ENCODE measurements at places on chromosomes 2 and 18. TPM values are rescaled to one million over a fixed set of nuclear protein-coding genes. Genes with fewer than 3 reads are reported as not detected.

- DNase-seq: no peak
Observed at GRCh38 chr2:44952143-44952805, 10.8 kb downstream of the SIX3 start.

PSMA8 gene
- total RNA-seq: not detected

PAIP2B gene
- total RNA-seq: 0.32 TPM

- no peak for DNase-seq
Observed at GRCh38 chr18:48817021-48817461, 133.7 kb downstream of the SMAD7 start.

DNA sequence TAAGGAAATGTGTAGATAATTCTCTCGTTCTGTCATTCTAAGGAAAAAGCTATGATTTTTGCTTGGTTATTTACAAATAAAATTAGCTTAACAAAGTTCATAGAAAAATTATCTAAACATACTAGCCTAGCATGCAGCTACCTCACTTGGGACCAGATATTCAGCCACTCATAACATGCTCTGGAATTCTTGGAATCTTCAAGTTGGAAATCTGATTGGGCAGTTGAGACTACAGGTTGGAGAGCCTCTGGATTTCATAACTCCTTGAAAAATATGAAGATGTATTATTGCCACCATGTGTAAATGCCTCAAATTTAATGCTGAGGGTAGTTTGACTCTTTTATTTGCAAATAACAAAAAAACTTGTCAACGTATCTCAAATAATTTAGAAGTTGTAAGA, 132.2 kb upstream of the GULP1 start:
- DNase-seq: no peak

LOXHD1 gene
- total RNA-seq: not detected

DNA sequence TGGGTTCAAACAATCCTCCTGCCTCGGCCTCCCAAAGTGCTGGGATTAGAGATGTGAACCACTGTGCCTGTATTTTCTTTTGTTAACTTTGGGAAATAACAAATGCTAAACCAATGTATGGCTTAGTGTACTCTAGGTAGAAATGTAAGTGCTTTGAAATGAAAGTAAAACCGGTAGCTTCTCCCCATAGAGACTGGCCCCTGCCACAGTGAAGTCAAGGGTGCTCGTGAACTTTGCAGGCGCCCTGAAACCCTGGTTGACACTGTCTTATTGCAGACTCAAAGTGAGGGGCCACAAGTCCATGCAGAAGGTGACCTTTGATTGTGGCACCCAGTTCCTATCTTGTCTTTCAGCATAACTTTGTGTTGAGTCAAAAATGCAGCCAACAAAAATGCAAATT, 24.2 kb upstream of the MTCL1 start:
- DNase-seq: no peak

FSIP2 gene
- under 0.01 TPM for total RNA-seq

DNA sequence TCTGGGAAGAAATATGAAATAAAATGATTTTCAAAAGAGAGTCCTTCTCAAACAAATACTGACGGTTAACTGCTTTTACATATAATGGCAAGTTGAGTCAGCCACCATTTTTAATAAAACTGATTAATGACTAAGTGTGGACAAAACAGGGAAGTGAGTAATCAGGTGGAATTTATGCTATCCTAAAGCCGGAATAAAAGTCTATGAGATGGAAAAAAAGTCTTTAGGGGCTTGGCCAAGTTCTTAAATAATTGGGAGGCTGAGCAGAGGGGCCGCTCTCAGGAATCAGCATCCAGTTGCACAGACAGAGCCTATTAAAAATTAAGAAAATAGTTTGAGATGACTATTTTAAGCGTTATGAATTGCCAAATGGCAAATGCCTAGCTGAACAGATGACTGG, 58.6 kb upstream of the AFF3 start:
- no peak for DNase-seq

DNA sequence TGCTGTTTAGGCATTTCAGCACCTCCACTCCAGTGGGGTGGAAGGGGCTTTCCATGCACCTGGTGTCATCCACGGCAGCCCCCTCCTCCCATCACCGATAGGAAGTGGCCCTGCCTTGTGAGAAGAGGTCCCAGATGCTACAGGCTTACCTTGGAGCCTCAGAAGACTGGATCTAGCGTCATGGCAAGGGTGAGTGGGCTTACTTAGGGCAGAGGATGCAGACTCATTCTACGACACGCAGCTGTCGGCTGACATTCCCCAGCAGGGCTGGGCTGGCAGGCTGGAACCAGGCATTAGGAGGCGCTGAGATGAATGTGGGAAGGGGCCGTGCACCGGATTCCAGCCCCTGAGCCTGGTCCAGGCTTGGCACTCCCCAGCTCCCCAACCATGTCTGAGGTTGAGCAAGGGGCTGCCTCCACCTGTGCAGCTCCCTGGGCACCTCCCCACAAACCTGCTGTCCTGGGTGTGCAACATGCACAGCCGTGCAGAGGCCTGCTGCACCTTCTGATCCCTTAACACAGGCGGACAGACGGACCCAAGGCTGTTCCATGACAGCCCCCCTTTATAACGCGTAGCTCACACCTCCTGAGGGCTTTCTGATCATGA, 1.7 kb upstream of the PRLH start:
- no peak for DNase-seq

DNA sequence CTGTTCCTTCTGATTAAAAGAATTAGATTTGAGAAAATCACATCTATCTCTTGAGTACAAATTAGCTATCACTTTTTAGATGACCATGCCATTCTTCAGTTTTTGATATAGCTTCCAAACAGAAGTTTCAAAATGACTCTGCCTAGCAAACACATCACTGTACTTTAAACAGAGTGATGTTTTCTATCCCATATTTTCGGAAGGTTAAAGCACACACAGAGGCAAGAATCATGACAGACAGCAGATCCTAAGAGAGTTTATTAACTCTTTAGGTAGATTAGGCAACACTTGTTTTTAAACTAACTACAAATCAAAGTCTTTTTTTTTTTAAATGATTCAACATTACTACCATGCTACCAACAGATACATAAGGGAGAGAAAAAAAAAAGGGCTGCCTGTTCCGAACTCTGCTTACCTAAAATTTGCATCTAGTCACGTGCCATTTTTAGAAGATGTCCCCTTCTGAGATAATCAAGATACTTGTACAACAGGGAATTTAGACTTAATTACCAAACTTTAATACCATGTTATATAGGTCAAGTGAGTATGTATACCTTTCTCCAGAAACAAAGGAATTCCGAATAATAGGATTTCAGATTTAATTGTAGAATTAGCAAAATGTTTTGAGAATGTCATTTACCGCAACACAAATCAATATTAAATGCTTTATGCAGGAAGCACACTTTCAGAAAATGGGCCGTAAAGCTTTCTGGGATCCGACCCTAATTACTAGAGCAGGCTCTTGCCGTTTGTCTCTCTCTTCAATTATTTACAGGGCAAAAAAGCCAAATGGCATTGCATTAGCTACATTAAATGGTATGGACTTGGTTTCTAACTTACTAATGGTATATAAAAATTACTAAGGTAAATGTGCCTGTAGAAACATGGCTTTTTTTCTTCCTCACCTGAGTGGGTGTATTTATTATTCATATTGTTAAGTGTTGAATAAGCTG, 2.6 kb downstream of the RBMS1 start:
- no peak for DNase-seq

DNA sequence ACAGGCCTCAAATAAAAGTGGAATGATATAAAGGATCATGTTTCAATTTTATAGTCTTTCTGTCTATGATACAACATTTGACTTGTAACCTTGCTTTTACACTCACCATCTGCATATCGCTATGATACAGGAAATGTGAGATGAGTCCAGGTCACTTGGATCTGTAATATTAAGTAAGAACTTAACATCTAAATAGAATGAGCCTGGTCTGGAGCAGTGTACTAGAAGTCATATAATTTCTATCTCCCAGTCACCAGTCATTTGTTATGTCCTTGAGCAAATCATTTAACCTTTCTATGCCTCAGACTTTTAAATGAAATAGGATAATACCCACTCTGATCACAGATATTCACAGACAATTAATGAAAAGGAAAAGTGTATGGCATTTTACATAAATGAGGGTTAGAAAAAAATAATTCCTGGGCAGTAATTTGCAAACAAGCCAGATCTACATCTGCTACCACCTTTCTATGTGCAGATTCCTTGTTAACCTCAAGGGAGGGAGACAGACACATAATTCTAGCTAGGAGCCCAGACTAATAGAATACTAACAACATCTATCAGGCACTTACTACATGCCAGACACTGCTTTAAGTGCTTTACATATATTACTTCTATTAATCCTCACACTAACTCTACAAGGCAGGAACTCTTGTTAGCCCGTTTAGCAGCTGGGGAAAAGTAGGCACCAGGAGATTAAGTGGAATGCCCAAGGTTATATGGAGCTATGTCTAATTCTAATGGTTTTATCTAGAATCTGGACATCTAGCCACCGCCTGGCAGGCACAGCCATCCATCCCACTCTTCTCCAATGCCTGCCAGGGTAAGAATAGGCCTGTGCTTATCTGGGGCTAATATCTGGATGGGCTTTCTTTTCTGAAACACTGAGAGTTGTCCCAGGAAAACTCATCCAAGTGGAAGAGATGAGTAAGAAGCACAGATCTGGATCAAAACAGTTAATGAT, 313.6 kb upstream of the CDH20 start:
- no peak for DNase-seq

SKOR2 gene
- not detected for total RNA-seq

GRCh38 chr2:229372207-229372606, 101.1 kb upstream of the PID1 start:
- no peak for DNase-seq

- peak; percentile 81 for DNase-seq
Observed at GRCh38 chr2:109164739-109165221, 35.8 kb downstream of the SH3RF3 start.

DNA sequence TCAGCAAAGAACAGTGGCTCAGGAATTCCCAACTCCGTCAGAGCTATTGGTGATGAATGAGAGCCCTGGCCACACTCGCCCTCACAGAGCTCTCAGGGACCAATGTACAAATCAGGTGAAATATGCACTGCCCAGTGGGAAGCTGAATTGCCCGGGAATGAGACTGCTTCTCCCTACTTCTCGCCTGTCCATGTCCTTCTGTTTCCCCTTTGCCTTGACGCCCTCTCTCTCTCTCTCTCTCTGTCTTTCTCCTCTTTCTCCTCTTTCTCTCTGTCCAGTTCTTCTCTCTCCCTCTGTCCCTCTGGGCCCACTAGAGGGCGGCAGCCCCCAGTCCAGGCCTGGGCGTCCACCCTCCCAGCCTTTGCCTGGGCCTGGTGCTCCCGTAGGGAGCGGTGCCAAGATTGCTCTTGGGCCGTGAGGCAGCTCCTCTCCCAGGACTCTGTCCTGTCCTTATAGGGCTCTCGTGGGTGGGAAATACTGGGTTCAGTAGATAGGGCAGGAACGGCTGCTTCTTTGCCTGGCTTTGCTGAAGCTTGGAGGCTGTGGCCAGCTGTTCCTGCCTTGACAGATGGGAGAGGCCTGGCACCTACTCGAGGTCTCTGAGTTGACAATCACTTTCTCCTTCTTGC, 28.4 kb upstream of the PUM2 start:
- peak; percentile 92 for DNase-seq

DNA sequence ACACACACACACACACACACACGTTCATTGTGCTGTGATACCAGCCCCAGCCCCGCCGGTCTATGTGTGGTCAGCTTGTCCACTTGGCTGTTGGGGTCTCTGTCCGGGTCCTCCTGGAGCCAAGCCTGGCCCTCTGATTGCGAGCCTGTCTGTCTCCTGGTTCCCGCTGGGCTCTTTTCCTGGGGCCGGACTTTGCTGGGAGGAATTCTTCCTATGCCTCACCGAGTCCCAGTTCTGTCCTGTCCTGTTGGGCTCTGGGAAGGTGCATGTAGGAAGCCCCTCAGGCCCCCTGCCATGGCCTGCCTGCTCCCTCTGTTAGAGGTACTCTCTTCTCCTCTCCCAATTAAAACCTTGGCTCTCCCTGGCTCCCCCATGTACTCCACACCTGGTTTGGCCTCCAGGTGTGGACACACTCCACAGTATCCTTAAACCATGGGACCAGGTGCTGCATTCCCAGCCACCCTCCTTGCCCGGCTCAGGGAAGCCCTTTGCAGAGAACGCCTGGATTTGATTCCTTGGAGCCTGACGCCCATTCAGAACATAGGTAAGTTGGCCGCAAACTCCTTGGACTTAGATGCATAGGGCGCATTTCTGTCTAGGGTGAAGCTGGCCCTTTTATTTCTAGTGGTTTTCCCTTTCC, 42.3 kb downstream of the CABLES1 start:
- no peak for DNase-seq

DNA sequence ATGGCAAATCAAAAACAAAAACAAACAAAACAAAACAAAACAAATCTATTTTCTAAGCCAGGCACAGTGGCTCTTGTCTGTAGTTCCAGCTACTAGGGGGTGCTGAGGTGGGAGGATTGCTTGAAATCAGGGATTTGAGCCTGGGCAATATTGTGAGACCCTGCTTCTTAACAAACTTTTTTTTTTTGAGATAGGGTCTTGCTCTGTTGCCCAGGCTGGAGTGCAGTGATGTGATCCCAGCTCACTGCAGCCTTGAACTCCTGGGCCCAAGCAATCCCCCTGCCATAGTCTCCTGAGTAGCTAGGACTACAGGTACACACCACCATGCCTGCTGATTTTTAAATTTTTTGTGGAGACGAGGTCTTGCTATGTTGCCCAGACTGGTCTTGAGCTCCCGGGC, 6.2 kb downstream of the HPCAL1 start:
- no peak for DNase-seq

UGT1A8 gene
- total RNA-seq: not detected

DNA sequence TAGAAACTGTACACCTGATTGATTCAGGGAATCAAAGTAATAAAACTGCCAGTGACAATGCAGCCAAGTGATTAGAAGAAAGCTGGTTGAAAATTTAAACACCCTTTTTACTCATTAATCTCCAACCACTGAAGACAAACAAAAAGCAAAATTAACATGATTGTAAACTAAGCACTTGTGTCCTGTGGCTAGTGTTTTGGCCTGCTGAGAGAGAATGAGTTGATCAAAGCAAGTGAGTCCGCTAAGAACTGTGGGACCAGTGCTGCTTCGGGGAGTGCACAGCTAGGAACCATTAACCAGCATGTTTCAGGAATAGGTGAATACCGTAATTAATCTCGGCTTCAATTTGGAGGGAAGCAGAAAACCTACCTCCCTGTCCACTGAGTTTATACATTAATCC, 13.6 kb upstream of the PAPOLG start:
- no peak for DNase-seq

- DNase-seq: no peak
Observed at GRCh38 chr2:5464657-5465056, 227.5 kb upstream of the SOX11 start.

DNA sequence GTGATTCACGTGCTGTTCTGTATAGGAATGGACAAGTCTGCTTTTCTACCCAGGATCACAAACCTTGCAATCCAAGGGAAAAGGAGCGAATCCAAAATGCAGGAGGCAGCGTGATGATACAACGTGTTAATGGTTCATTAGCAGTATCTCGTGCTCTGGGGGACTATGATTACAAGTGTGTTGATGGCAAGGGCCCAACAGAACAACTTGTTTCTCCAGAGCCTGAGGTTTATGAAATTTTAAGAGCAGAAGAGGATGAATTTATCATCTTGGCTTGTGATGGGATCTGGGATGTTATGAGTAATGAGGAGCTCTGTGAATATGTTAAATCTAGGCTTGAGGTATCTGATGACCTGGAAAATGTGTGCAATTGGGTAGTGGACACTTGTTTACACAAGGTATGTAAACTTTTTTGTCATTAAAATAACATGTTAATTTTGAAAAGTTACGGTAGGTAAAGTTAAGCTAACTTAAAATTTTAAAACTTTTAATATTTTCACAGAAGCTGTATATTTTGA, 33.0 kb downstream of the PPM1B start:
- no peak for DNase-seq

MEIS1 gene
- total RNA-seq: 46.7 TPM

Data from ascending aorta (tissue), 2 donors.